ENCODE measurements at places on chromosomes 2 and 18. TPM values are rescaled to one million over a fixed set of nuclear protein-coding genes. Genes with fewer than 3 reads are reported as not detected.

GRCh38 chr2:88071365-88071764, 3.7 kb downstream of the SMYD1 start:
- DNase-seq = no peak

- no peak for DNase-seq
Observed at GRCh38 chr18:32358075-32358474, 112.6 kb downstream of the GAREM1 start.

- DNase-seq = no peak
Observed at GRCh38 chr18:10032331-10033015, 118.7 kb downstream of the VAPA start.

Gene VSNL1
- polyA plus RNA-seq = 3.5 TPM

Gene MOGAT1
- polyA plus RNA-seq = not detected

DNA sequence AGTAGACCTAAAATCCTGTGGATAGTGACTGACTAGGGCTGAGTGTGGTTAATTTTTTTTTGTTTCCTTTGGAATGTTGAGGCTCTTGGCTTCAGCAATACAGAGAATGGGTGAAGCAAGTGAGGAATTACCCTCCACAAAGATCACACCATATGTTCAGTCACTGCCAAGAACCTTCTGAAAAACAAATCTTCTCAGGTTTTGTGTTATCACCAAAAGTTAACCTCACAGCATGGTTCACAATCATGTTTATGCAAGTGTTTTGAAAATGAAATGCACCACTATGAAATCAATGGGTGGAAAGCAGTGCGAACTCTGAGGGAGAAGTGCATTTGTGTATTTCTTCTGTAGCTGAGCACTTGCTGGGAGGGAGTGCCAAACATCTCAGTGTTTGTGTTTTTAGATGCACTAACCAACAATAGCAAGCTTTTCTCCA, 44.4 kb downstream of the SPATS2L start:
- DNase-seq = no peak

GRCh38 chr18:32289483-32290075, 99.7 kb downstream of the MEP1B start:
- no peak for DNase-seq

DNA sequence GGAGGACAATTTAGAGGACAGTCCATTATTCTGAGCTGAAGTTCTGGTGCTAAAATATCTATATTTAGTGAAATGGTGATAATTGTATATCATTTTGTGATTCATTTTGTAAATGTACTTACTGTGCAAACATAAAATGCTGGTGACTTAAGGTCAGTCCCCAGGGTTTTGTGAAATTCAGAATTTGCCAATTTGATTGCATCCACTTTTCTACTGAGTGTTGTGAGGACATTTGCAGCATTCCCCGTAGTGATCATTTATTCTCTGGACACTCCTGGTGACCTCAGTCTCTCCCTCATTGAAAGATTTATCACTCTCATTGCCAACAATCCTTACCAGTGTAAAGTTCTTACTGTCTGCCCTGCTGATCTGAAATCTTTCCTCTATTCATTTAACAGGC, 98.2 kb downstream of the SOCS6 start:
- no peak for DNase-seq

- DNase-seq = no peak
Observed at GRCh38 chr2:159265171-159265576, 21.3 kb downstream of the WDSUB1 start.

Gene ANKRD30B
- polyA plus RNA-seq = 0.13 TPM

Gene RNU2-63P
- not detected for polyA plus RNA-seq

Data from sigmoid colon (tissue), 7 donors.